ENCODE measurements at places on chromosomes 12 and 14. TPM values are rescaled to one million over a fixed set of nuclear protein-coding genes. Genes with fewer than 3 reads are reported as not detected.

The INSM2 gene
- not detected for total RNA-seq

The RPL10L gene
- total RNA-seq, result not detected

GRCh38 chr12:28164644-28165275 lies 25.5 kb upstream of the CCDC91 start:
- DNase-seq, result no peak

DNA sequence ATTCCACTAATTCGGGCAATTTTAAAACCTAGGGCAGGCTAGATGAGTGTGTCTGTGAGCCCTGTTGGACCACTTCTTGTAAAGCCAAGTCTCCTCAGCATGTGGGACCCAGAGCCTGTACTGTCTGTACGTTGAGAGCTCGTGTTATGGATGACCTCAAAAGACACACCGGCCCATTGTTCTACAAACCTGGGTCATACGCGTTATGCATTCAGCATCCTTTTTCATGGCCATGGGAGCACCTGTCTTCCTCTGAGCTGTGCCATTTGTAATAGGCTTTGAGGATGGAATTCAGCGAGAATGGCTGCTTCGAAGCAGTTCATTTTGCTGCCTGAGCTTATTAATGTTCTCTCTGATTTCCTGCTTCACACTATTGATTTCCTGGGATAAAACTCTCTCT lies 15.0 kb downstream of the WSCD2 start:
- no peak for DNase-seq

DNA sequence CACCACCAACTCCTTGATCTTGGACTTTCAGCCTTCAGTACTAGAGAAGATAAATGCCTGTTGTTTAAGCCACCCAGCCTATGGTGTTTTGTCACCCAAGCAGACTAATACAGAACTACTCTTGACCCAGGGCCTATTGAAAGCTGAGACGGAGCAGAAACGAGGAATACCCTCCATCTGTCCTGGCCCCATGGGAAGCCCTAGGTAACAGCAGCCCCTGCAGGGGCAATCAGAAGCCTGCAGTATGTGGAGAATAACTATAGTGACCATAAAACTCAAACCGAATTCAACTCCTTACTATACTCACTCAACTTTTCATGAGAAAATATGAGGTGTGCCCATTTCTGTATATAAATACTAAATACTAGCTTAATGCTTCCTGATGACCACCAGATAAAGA lies 307.4 kb downstream of the NUAK1 start:
- no peak for DNase-seq

All from gastrocnemius medialis (tissue), 4 donors.